ENCODE measurements at places on chromosomes 7 and 10. TPM values are rescaled to one million over a fixed set of nuclear protein-coding genes. Genes with fewer than 3 reads are reported as not detected.

Gene TMEM236
- 0.05 TPM for polyA plus RNA-seq

Gene LEP
- polyA plus RNA-seq: not detected

DNA sequence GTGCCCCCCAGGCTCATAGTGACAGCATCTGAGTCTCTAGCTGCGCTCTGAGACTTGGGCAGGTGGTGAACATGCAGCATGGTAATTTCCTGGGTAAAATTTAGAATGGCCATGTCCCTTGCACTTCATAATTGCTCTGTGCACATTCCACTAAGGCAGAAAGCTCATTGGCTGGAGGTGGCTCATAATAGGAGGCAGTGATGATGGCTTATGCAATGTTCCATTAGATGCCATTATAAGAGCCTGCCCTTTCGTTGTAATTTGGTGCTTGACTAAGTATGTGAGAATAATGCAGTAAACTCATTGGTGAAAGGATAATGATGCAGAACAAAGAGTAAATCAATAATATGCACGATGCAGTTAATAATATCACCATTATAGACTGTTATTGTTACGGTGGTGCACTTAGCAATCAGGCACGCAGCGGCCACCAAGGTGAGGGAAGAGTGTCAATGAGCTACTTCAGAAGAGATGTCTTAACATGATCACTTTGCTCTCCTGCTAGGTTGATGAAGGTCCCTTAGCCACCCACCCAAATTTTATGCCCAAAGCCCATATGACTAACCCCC is 545.9 kb downstream of the KCNMA1 start:
- DNase-seq: no peak

GRCh38 chr7:80026766-80027165 is 107.9 kb upstream of the GNAI1 start:
- DNase-seq: no peak

DNA sequence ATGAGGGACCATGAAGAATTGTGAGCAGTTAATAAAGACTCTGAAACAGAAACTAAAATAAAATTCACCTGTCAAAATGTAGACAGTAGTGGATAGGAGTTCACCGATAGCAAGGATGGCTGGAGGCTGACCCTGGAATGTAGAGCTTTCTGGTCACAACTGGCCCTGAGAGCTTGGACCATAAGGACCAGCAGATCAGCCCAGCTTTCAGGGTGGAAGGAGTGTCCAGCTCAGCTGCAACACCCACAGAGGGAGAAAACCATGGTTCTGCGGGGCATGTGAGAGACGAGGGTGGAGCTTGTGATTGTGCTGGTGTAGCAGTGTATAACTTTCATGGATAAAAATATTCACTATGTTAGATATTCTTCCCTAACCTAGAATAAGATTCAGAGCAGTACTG is 199.9 kb downstream of the KCND2 start:
- no peak for DNase-seq

GRCh38 chr7:147804032-147804431 is 786.5 kb upstream of the C7orf33 start:
- no peak for DNase-seq

- no peak for DNase-seq
Measured at GRCh38 chr10:119945805-119946204, 53.3 kb downstream of the SEC23IP start.

GRCh38 chr10:78013564-78013963 is 15.8 kb downstream of the POLR3A start:
- DNase-seq: no peak

Data from brain (organoid and tissue), 16 donors.